ENCODE measurements at places on chromosomes 3 and 15. TPM values are rescaled to one million over a fixed set of nuclear protein-coding genes. Genes with fewer than 3 reads are reported as not detected.

DNA sequence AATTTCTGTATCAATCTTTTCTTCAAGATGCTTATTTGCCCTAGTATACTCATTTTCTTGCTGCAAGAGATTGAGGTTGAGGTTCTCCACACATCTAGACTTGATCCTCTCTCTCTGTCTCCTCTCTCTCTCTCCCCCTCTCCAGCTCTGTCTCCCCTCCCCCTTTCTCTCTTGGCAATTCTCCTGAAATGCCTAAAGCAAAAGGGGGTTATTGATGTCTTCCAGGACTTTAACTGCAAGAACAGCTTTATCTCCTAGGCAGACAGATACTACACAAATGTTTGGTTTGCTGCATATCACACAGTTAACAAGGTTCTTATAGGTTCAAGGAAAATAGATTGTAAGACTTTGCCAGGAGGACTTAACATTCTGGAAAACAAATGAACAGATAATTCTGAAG lies 52.1 kb downstream of the TMEM212 start:
- DNase-seq = no peak

- DNase-seq = no peak
Observed at GRCh38 chr3:37852771-37853170, 8.9 kb upstream of the CTDSPL start.

A4GNT gene
- not detected for total RNA-seq

CAMP gene
- total RNA-seq = not detected

DNA sequence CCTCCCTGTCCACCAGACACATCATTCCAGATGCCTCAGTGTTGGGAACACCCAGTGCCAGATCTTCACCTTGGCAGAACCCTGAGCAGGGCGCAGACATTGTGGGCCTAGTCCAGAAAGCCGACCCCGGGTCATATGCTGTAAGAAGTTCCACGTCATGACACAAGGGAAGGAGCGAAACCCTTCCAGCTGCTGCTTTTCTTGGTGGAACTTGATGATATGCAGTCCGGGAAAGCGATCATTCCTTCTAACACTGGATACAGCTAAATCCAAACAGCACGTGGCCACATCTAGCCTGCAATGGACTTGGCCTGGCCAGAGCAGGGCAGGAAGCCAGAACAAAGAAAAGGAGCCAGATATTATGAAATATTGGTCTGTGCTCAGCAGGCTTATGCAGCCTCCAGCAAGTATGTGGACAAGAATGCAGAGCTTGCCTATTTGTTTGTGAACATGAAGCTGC lies 22.0 kb downstream of the GASK1A start:
- DNase-seq = peak; percentile 43

- DNase-seq = no peak
Observed at GRCh38 chr3:139284221-139284620, 59.6 kb upstream of the MRPS22 start.

GRCh38 chr3:71468311-71469137 lies 115.0 kb downstream of the FOXP1 start:
- no peak for DNase-seq

PRR20G gene
- not detected for total RNA-seq

GRCh38 chr15:58528188-58528870 lies 96.5 kb downstream of the LIPC start:
- DNase-seq = peak; percentile 57

B2M gene
- 685 TPM for total RNA-seq

GRCh38 chr3:182713743-182714517 lies 79.4 kb upstream of the ATP11B start:
- DNase-seq = peak; percentile 86

- DNase-seq = no peak
Observed at GRCh38 chr3:61055447-61055846, 195.8 kb downstream of the FHIT start.

UBE2Q2 gene
- 20.0 TPM for total RNA-seq

- DNase-seq = no peak
Observed at GRCh38 chr3:78737988-78738387, 1029.8 kb downstream of the ROBO1 start.

SCG3 gene
- total RNA-seq = not detected

SLC9C1 gene
- total RNA-seq = not detected

DNA sequence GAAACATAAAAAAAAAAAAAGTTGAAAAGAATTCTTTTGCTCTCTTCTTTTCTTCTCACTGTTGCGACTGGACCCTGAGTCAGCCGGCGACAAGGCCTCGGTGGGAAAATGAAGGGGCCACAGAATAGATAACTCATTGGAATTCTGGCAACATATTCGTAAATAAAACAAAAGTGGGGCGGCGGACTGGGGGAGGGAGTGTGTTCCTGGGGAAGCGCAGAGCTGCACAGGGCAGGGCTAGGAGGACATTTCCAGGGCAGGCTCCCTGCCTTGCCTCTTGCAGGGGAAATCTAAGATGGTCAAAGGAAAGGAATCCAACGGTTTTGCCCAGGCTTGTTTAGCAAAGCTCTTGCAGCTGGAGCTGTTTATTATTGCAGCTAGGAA lies 1042.8 kb upstream of the NR2F2 start:
- no peak for DNase-seq

DNA sequence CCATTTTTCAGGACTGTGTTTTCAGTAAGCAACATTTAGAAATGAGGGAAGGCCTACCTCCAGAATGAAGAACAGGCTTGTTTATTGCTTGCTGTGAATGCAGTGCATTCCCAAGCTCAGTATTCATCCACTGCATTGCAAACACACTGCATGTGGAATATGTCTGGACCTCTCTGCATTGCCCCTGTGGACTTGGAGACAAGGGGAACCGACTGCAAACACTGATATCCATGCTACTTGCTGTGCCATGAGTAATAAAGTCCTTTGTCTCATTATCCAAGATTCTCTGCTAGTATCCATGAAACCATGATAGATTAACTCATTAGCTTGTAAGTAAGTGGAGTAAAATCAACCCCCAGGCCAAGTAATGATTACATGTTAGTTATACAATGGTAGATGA lies 301.2 kb upstream of the NR2E3 start:
- no peak for DNase-seq

DNA sequence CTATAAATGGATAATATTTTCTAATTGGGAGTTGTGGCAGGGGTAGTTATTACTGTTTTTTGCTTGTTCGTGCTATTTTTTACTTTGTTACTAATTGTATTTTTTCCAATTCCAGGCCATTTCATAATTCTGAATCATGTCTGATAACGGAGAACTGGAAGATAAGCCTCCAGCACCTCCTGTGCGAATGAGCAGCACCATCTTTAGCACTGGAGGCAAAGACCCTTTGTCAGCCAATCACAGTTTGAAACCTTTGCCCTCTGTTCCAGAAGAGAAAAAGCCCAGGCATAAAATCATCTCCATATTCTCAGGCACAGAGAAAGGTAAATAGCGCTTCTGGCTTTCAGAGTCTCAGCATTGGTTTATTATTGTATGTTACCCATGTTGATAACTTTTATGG lies 42.9 kb downstream of the PAK2 start:
- no peak for DNase-seq

DNA sequence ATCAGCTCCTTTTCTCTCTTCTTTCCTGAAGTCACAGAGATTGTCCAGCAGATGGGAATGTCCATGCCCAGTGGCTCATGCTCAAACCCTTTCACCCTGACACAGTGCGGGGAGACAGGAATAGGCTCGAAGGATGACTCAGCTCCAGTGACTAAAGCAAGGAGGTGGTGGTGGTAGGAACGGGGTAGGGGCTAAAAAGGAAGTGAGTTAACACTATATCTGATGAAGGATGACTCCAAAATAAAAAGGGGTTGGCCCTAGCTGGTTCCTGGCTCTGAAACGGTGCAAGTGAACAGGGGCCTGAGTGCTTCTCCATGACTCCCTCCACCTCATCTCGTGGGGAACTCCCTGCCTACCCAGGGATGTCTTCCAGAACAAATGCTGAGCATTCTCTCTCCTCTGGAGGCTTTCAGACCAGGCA lies 167.4 kb upstream of the LPP start:
- DNase-seq = peak; percentile 84

DNA sequence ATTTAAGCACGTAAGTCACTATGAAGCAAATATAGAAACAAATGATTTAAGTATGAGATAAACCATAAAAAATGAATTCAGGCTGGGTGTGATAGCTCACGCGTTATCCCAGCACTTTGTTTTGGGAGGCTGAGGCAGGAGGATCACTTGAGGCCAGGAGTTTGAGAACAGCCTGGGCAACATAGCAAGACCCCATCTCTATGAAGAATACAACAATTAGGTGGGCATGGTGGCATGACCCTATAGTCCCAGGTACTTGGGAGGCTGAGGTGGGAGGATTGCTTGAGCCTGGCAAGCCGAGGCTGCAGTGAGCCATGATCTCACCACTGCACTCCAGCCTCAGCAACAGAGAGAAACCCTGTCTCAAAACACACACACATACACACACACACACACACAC lies 34.2 kb downstream of the TMCC1 start:
- no peak for DNase-seq

- DNase-seq = no peak
Observed at GRCh38 chr15:68187559-68187958, 17.6 kb downstream of the CALML4 start.

DNA sequence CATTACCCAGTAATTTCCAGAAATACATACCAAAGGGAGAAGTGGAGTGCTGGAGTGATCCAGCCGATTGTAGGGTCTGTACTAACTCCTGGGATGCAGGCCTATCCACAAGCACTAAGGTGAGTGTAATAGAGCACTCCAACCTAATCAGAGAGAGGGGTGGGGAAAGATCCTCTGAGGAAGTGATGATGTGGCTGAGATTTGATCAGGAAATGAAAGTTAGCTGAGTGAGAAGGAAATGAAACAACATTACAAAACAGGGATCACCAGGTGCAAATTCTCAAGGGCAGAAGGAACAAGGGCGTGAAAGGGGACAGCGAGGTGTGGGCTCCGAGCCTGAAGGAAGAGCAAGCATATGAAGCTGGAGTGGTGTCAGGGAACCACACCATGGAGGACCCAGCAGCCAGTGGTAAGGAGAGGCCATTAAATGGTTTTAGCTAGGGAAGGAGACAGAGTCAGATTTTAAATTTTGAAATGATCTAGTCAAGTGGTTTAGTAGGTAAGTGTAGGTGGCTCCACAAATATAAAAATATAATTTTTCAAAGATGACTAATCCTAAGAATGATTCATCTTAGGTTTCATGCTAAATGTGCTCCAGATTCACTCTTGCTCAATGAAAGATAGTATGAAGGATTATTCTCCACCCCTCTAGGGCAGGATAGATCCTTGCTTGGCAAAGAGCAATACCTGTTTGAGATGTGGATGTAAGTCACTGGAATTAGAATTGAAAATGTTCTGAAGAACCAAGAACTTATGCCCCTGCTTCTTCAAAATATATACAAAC lies 348.7 kb downstream of the TBL1XR1 start:
- DNase-seq = no peak

GRCh38 chr15:51869060-51869421 lies 39.6 kb downstream of the TMOD3 start:
- peak; percentile 69 for DNase-seq

HTR3D gene
- not detected for total RNA-seq

SELENOK gene
- 19.9 TPM for total RNA-seq

EPHA6 gene
- total RNA-seq = 1.2 TPM

TSPAN3 gene
- 151 TPM for total RNA-seq

GRCh38 chr15:77032052-77032646 lies 37.2 kb downstream of the PSTPIP1 start:
- DNase-seq = no peak

MAGI1 gene
- total RNA-seq = 24.1 TPM

CP gene
- 0.28 TPM for total RNA-seq

GRCh38 chr15:78322724-78323521 lies 17.2 kb upstream of the CRABP1 start:
- DNase-seq = no peak

DNA sequence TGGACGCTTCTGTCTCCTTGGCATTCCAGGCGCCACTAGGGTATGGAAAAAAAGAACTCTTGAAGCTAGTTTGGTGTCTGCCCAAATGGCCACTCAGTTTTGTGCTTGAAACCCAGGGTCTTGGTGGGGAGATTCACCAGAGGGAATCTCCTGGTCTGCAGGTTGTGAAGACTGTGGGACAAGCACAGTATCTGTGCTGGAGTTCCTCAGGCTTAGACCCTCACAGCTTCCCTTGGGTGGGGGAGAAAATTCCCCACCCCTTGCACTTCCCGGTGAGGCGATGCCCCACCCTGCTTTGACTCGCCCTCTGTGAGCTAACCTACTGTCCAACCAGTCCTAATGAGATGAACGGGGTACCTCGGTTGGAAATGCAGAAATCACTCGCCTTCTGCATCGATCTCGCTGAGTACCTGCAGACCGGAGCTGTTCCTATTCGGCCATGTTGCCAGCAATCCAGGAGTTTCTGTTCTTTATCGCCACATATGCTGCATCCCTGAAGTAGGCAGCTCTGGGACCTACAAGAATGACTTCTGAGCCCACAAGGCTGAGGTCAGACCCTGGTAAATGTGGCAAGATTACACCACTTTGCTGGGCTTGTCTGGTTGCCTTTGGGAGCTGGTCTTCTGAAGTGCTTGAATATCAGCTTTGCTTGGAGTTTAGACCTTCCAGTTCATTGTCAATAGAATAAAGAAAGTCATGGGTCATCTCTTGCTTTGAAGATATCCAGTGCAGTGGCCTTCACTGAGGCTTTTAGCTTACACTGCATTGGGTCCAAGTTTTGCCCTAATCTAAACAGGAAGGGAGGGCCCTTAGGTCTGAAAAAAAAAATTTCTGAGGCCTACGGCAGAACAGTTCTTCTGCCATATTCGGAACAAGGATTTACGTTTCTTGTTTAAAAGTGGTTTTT lies 51.0 kb downstream of the SLC2A2 start:
- DNase-seq = no peak

DNA sequence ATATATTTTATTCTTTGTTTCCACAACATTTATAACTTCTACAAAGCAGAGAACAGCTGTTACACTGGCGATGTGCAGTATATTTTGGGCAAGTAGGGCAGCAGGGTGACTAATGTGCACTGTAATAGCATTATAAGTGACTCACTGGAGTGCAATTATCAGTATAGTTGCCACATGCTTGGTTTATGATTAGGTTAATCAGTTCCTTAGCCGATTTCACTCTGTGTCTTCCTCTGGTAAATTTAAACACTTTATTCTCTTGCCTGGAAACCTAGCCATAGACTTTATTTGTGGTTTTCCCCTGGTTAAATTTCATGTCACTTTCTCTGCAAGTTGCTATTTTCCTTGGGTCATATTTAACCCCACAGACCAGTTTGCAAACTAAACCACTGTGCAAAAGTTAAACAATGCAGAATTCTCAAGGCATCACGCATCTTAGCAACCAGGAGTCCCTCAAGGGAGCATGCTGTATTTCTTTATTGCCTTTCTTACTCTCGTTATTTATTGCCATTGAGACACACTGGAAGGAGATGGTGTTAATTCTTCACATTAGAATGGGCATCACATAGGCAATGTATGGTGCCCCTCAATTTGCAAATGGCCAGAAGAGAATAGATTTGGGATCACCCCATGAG lies 690.2 kb upstream of the DPPA4 start:
- no peak for DNase-seq

COL6A5 gene
- total RNA-seq = not detected

CDHR4 gene
- 2.0 TPM for total RNA-seq

All from PC-9 (cell line).